ENCODE measurements at places on chromosomes 7 and 10.
A peak's percentile ranks its signal among the peaks of the same experiment; 100 is the strongest.

DNA sequence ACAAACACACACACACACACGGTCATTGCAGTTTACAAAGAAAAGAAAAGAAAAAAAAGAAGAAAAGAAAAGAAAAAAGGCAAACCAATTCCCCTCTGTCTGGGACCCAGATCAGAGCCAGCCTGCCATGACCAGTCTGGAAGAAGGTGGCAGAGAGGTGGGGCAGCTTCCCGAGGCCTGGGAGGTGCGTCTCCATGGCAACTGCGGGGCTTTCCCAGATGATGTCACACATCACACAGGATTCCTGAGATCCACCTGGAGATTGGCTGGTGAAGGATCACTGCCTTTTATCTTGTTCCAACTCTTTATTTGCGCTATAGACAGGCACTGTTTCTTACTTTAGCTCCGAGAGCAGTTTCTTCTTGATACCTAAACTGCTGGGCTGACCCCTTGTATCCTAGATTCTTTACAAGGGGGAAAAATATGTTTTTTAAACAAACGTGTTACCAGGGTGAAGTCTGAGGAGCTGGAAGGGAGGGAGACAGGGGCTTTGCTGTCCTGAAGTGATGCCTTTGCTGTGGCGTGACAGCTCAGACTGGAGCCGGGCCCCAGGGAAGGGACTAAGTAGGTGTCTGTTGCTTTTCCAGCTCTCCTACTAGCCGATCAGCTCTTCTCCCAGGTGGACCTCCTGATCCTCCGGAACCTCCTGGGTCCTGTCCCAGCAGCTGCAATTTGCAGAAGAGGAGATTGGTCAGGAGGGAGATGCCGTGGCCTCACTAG is 298.5 kb downstream of the KLF6 start:
- DNase-seq = no peak

DNA sequence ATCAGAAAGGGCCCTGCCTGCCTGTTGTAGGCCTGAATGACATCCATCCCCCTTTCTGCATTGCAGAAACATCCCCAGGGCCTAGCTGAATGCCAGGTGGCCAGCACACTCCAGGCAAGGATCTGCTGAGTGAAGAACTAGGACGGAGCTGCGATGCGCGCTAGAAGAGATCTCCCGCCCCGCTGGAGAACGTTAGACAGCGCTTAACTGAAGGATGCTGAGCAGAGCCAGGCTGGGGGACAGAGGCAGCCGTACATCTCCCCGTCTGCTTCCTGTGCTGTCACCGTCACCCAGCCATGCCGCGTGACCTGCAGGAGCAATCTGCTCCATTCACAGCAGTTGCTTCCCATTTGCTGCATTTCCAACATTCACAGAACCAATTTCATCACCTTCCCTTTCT is 73.3 kb downstream of the FAM53B start:
- DNase-seq = no peak

DNA sequence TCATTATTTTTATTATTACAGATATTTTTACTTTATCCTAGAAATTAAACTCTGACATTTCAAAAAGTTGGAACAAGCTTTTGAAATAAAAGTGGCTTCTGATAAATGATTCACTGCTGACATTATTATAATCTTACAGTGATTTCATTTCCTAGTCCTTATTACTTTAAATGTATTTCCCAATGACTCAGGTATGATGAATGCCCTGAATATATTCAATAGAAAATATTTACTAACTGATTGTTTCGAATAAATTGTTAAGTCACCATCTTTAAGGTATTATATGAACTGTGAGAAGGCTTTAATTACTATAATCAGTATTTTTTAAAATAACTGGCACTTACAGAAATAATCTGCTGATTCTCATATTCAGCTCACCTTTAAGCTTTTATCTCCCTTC is 21.6 kb downstream of the DKK1 start:
- DNase-seq = no peak

DNA sequence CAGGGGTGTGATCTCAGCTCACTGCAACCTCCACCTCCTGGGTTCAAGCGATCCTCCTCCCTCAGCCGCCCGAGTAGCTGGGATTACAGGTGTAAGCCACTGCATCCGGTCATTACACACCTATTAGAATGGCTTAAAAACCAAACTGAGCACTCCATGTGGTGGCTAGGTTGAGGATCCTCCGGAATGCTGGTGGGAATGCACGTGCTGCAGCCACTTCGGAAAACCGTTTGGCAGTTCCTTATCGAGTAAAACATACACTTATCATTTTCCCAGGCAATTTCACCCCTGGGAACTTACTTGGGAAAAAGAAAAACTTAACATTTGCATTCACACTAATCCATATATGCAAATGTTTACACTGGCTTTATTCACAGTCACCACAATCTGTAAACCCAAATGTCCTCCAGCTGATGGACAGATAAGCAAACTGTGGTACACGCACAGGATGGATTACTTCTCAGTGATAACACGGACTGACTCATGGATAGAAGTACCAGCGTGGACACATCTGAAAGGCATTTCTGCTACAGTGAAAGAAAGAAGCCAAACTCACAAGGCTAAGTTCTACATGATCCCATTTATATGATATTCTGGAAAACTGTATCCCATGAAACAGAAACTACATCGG is 20.4 kb downstream of the RFC2 start:
- DNase-seq = no peak

GRCh38 chr10:124092250-124092859 is 1.0 kb downstream of the CHST15 start:
- DNase-seq = peak; percentile 54

DNA sequence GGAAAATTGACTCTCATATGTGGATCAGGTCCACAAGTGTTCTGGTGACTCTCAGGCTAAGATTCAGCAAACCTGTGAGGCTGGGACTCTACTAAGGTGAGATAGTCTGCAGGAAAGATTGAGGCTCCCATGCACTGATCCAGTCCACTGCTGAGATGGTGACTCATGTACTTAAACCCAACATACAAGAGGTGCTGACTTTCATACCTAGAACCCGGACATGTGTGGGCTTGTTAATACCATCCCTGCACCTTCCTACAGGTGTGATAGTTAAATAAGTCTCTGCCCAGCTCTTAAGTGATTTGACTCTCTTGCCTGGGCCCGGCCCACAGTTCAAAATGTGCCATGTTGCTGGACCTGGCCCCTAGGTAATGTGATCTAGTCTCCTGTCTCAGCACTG is 27.1 kb upstream of the ZNF107 start:
- no peak for DNase-seq

DNA sequence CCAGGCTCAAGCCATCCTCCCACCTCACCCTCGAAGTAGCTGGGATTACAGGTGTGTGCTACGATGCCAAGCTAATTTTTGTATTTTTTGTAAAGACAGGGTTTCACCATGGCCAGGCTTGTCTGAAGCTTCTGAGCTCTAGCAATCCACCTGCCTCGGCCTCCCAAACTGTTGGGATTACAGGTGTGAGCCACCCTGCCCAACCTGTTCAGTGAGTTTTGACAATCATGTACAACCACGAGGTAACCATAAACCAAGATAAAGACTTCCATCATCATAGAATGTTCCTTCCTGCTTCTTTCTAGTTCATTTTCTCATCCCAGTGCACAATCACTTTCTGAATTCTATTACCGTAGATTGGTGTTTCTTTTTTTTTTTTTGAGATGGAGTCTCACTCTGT is 30.5 kb upstream of the MKRN1 start:
- no peak for DNase-seq

DNA sequence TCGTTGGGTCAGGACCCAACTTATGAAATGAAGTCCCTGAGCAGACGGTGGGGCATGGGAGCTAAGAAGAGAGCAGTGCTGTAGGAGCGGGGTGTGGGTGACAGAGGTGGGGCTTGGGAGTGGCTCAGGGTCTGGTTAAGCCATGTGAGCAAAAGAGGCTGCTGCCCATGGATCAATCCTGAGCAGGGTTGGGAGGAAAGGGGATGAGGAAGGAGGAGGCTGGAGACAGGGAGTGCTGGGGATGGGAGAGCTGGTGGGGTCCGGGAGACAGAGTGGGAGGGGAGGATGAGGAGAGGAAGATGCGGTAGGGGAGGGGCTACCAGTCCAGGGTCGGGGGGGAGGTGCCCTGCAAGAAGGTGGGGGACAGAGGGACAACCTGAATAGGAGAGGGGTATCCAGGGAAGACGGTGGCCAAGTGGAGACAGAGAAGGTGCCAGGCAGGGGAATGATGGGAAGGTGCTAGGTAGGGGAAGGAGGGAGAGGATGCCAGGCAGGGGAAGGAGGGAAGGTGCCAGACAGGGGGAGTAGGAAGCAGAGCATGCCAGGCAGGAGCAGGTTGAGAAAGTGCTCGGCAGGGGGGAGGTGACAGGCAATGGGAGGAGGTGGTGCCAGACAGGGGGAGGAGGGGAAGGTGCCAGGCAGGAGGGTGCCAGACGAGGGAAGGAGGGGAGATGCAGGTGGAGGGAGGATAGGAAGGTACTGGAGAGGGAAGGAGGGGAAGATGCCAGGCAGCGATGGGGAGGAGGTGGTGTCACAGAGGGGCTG is 27.5 kb upstream of the SMARCD3 start:
- peak; percentile 32 for DNase-seq

DNA sequence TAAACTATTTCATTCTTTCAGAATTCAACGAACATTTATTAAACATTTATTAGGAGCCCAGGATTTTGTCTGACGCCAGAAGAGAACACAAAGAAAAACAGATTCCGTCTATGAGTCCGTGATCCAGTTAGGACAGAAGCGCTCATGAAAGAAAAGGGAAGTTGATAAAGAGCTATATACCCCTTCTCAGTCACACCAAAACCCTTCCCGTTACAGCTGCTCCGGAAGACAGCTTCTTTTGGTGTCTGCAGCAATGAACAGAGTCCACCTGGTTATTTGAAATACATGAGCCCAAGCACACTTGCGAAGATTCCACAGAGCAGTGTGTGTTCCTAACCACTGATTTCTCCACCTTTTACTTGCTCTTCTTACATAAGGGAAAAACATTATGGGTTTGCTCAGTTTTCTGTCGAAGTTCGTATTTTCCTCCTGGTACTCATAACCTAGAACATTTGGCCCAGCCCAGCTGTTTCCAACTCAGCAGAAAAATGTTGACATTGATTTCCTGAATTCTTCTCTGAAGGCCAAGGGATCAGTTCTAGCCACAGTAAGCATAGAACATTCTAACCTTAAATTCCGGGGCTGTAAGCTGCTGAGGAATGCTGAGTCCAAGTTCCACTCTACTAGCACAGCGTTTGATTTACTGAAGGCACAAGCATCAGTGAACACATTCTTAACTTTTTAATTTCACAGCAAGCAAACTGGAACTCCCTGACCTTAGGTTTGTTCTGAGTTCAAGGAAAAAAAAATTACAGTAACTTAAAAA is 206.5 kb downstream of the SORCS1 start:
- DNase-seq = no peak

DNA sequence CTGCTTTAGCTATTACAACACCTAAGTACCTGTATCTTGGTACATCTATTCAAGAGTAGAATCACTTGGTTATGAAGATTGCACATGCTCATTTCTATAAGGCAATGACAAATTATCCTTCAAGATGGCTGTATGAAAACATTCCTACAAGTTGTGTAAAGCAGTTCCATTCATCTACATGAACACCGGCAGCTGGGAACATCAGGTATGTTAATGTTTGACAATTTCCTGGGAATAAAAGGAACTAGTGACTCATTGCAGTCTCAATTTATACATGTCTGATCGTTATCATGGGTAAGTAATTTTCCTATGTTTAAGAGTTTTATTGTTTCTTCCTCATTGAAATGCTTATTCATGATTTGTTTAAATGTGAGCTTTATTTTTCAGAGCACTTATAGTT is 203.2 kb upstream of the SEMA3E start:
- no peak for DNase-seq

GRCh38 chr7:68321076-68321639 is 1277.1 kb upstream of the AUTS2 start:
- DNase-seq = no peak

- DNase-seq = no peak
These were observed 1355.5 kb upstream of the LRRTM3 start for GRCh38 chr10:65570143-65571010.

- no peak for DNase-seq
These were observed 19.9 kb upstream of the TTYH3 start for GRCh38 chr7:2611922-2612321.

GRCh38 chr10:116836083-116836482 is 13.2 kb upstream of the ENO4 start:
- no peak for DNase-seq

GRCh38 chr7:128404143-128404681 is 5.6 kb downstream of the IMPDH1 start:
- DNase-seq = no peak

- DNase-seq = no peak
These were observed 5.5 kb upstream of the ZNF467 start for GRCh38 chr7:149778696-149779501.

DNA sequence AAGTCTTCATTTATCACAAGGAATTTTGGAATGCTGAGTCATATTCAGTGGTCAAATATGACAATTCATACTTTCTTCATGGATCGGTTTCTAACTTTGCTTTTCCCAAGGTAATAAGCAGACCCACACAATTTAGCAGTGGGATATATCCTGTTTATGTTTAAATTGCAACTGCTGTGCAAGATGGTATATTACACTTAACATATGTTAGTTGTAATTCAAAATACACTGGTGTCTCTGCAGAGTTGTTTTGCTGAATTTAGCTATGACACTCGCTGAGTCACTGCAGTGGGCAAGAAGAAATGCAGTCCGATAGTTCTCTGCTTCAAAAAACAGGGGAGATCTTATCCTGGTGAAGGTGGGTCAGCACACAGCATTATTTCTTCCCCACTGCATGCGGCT is 194.8 kb upstream of the PTN start:
- no peak for DNase-seq

- peak; percentile 37 for DNase-seq
These were observed 681 bp upstream of the SPOCK2 start for GRCh38 chr10:72088889-72089575.

DNA sequence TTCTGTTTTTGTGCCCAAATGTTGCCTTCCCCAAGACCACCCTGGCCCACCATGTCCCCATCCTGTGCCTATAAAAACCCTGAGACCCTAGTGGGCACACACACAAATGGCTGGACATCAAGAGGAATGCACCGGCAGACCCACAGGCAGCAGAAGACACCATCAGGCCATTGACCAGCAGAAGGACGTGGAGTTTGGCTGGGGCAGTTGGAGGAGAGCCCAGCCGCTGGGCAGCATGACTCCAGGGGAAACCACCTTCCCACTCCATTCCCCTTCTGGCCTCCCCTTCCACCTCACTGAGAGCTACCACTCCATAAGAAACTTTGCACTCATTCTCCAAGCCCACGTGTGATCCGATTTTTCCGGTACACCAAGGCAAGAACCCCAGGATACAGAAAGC is 309.2 kb downstream of the CAMK1D start:
- no peak for DNase-seq

- DNase-seq = no peak
These were observed 594 bp downstream of the CNNM1 start for GRCh38 chr10:99329554-99330346.

DNA sequence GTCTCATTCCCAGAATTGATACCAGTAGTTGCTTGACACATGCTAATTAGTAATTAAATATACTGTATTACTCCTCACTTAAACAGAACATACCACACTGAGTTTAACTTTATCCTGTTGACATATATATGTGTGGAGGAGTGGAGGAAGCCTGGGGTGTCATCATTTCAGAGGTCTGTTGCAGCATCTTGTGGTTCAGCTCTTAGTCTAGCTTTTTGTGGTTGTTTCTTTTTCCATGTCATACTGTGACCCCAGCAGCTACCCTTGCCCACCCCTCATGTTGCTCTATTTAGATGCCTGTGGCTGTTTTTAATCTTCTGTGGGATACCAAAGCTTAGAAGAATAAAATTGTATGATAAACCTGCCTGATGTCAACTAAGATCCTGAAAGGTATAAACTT is 875.4 kb downstream of the LRMDA start:
- no peak for DNase-seq

All from CD8-positive, alpha-beta T cell (primary cell).